ENCODE measurements at places on chromosomes 12 and 14. TPM values are rescaled to one million over a fixed set of nuclear protein-coding genes. Genes with fewer than 3 reads are reported as not detected.

GRCh38 chr14:64504310-64504896 is at the start of gene ZBTB1:
Gene ZBTB1, plus strand, starts transcription at chr14:64504770. Its CDS starts 16,735 bp downstream, at chr14:64521505.
- peak; percentile 91 for DNase-seq

- no peak for DNase-seq
Observed at GRCh38 chr12:94679554-94680195, 29.3 kb upstream of the TMCC3 start.

The MMP14 gene
- 138 TPM for total RNA-seq

GRCh38 chr12:105072888-105073488 is 11.3 kb downstream of the ALDH1L2 start:
- DNase-seq: no peak

DNA sequence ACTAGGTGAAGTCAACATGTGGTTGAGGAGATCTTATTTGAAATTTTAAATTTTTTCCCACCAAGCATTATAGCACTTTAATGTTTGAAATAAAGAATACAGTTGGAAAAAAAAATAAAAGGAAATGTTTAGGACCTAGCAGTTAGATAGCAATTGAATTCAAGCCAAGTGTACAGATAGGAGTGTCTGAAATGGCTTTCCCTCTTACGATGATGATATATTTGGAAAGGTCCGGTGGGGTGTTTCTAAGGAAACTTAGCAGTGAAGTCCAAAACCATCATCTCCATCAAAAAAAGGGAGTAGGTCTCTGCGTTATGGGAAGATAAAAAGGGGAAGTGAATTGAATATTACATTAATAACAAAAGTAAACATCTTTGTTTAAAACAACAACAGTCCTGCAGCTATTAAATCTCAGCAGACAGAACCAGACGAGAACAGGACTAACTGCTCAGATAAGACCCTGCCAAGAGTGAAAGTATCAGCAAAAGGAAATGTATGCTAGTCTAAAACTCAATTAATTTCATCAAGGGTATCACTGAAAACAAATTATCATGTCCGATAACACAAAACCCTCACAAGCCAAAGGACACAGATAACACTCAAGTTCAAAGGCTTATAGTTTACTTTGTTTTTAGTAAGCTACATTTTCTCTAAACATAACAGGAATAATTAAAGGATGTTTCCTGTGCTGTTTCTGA is 242.0 kb downstream of the BMP4 start:
- no peak for DNase-seq

- DNase-seq: no peak
Observed at GRCh38 chr12:68377881-68378280, 45.7 kb upstream of the MDM1 start.

GRCh38 chr14:65239938-65240296 is 137.6 kb upstream of the MAX start:
- DNase-seq: no peak

The GLI1 gene
- total RNA-seq: 47.7 TPM

- DNase-seq: no peak
Observed at GRCh38 chr14:76376409-76376877, 506 bp downstream of the ESRRB start.

The TAS2R14 gene
- total RNA-seq: 7.0 TPM

The AICDA gene
- 0.40 TPM for total RNA-seq

The NAV3 gene
- 50.9 TPM for total RNA-seq

The PRH2 gene
- not detected for total RNA-seq

DNA sequence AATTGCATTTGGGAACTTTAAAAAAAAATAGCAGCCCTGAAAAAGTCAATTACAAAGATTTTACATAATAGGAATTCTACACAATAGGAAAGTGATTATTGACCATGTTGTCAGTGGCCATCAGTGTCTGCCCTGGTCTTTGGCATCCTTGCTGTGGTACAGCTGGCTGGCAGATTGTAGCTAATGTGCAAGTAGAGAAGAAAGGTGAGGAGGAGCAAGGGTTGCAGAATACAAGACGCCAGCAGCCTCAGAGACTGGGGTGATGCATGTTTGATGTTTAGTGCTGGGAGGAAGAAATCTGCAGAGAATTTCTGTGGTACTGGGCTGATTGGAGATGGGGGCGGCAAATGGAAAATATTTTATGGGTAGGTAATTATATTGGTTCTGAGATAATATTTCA is 322.9 kb downstream of the TMEM117 start:
- no peak for DNase-seq

GRCh38 chr14:104133496-104133895 is 4.9 kb upstream of the KIF26A start:
- DNase-seq: no peak

The TAS2R30 gene
- total RNA-seq: 8.1 TPM

DNA sequence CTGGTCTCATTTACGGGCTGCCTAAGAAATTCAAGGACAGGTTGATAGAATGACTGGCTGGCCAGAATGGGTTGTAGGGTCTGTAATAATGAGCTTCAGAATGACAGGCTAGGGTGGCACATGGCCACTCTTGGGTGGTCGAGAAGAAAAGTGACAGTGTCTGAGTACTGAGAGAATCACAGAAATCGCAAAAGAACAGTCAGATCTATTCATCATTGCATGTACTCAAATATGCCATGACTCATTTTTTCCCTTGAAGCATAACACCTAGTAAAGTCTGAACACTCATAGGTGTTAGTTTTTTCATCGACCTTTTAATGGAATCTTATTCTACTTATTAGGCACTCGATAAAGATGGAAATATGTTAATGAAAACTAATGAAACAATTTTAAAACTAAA is 37.8 kb upstream of the SEL1L start:
- DNase-seq: no peak

The SDR9C7 gene
- total RNA-seq: 0.18 TPM

DNA sequence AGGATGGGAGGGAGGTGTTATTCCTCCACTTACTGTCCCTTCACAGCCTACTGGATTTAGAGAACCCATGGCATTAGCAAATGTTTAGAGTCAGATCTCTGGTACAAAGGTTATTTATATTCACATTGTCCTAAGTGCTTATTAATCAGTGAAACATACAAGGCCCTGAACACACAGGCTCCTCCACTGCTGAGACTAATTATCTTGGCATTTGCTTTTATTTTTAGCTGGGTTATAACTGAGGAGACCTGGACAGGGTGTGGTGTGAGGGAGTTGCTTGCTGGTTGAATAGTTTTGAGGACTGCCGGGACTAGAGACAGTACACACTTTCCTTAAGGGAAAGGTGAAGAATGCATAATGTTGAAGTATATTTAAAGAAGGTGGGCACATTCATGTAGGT is 77.5 kb downstream of the FIGNL2 start:
- DNase-seq: no peak

GRCh38 chr12:123908884-123909725 is 63.5 kb downstream of the CCDC92 start:
- no peak for DNase-seq

DNA sequence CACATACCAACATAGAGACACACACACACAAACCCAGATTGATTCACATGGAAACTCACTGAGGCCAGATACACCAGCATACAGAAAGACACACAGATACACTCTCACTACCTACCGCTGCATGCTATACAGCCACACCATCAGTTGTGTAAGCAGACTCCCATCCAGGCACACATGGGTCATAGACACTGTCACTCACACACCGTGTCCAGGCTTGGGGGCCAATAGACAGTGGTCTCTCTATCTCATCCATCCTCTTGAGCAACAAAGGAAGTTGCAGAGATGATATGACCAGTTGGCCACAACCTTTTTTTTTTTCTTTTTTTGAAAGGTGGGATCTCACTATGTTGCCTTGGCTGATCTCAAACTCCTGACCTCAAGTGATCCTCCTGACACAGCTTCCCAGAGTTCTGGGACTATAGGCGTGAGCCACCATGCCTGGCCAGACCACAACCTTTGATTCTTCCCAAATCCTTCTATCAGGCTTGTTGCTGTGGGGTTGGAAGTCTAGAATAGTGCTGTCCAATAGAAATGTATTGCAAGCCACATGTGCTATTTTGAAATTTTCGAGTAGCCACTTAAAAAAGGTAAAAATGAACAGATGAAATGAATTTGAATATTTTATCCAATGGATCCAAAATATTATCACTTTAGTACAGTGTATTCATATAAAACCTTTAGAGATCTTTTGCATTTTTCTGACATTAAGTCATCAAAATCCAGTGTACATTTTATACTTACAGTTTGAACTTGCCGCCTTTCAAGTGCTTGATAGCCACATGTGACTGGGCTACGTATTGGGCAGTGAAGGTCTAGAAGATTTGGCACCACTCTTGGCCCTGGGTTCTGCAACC is 7.4 kb downstream of the LRP1-AS start:
- no peak for DNase-seq

DNA sequence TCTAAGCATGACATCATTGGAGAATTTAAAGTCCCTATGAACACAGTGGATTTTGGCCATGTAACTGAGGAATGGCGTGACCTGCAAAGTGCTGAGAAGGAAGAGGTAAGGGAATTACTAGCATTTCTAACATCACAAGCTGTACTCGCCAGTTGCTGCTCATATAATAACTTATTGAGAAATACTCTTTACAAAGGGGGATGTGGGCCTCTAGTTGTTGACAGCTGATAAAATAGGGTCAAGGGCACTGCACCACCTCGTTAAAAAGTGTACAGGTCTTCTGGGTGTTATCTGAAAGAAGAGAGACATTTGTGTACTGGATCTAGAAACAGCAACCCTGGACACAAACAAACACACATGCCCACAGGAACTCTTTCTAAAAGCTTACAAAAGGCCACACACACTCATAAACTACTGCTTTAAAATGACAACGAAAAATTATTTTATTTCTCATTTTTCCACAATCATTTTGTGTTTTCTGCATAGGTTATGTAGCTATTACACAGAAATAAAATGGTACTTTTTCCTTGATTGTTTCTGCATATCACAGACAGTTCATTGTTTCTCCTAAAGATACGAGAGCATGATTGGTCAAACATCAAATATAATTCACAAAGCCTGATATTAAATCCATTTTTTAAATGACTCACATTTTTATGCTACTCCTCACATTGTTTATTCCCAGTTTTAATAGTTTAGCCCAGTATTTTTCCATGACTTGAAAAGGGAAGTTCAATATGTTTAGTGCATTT is 391.1 kb downstream of the PAWR start:
- DNase-seq: no peak

The ADGRD1 gene
- 224 TPM for total RNA-seq

The COL2A1 gene
- total RNA-seq: not detected

DNA sequence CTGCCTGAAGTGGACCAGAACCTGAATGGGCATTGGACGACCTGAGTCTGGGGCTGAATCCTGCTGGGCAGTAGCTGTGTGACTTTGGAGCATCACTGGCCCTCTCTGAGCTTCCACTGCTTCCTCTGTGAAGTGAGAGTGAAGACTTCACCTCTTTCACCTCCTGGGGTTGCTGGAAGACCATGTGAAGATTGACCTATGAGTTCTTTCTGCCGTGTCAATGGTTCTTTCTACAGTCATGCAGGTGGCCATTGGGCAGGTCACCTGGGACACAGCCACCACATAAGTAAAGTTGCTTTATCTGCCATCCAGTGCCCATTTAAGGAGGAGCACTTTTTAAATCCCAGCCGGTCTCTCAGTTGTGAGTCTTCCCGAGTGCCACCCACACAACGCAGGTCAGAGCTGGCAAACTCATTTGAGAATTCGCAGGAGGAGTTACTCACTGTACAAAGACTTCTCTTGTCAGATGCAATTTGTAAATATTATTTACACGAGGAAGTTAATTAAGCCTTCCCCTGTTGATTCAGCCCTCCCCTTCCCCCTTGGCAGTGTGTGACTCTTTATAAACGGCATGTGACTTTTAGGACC is 74.8 kb upstream of the TCL1B start:
- no peak for DNase-seq

The AP5M1 gene
- 29.3 TPM for total RNA-seq

DNA sequence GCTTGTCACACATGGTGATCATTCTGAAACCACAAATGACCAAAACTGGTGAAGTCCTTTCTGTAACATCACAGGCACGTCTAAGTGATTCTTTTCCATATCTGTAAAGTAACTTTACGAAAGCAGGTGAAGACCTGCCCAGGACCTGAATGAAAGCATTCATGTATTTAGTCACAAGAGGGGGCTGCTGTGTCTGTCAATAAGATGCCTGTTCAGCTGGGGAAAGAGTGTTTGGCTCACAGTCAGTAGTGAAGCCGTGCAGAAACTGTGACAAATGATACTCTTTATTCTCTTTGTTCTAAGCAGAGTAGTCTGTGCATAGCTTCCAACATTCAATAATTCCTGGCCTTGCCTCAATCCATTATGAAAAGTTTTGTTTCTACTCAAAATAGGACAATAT is 373.5 kb upstream of the OR4E1 start:
- no peak for DNase-seq

DNA sequence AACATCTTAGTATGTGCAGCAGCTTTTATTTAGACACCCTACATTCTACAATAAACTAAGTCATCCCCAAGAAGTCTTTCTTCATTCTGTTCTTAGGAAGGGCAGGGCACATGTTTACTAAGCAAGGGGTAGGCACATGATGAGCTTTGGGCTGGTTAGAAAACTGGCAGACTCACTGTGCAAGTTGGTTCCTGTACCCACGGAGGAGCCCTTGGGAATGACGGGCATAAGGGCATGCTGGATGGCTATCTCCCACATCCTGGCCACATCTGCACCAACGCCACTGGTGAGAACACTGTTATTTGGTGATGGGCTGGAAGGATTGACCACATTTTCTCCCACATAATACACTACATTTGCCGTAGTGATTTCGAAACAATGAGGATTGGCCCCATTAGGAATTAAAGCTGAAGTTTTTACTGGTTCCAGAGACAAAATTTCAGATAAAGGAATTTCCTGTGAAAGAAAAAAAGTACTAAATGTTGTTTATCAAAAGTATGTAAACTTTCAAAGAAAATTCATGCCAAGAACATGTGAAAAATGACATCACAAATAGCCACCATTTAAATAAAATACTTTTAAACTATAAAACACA is 297.0 kb downstream of the PRKD1 start:
- DNase-seq: no peak

The FAM216A gene
- total RNA-seq: 5.8 TPM

GRCh38 chr14:100622708-100623485 is 35.7 kb upstream of the BEGAIN start:
- peak; percentile 28 for DNase-seq

DNA sequence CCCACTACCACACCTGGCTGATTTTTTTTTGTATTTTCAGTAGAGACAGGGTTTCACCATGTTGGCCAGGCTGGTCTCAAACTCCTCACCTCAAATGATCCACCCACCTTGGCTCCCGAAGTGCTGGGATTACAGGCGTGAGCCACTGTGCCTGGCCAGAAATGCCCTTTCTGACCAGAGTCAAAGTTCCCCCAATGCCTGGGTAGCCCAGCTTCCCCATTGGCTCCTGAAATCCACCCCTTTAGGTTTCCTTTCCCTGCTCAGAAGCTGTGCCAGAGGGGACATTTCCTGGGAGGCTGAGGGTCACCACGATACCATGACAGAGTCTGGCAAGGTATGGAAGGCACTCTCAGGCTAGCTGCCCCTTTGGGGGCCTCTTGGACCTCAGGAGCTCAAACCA is 3.5 kb downstream of the GSTZ1 start:
- DNase-seq: no peak
